ENCODE measurements at places on chromosomes 2 and 18. TPM values are rescaled to one million over a fixed set of nuclear protein-coding genes. Genes with fewer than 3 reads are reported as not detected.

DNA sequence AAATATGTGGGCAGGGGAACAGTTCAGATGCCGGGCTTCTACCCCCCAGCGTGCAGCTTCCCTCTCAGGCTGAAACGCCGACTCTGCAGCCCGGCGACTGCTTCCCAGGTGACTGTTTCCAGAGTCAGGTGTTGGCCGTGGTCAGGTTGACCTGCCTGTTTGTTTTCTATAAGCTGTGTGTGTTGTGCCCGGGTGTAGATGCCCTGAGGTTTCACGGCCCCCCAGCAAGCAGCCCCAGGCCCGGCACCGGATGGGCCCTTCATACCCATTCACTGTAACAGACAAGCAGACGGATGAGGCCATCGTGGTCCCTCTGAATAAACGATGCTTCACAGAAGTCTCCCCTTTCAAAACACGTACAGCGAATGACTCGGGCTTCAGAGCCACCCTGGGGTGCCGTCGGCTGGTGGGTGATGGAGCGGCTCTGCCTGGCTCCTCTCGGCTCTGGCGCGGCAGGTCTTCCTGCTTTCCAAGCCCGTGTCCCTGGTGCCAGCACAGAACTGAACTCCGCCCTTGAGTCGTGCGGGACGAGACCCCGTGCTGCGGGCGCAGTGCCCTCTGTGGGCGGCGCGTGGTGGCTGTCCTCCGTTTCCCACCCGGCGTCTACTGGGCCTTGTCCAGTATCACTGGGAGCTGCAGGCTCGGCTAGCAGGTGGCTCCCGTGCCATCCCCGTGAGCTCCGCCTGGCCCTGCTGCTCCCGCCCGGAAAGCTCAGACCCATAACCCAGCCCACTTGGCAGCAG, 15.0 kb upstream of the KCNG2 start:
- DNase-seq = no peak

- DNase-seq = peak; percentile 9
Observed at GRCh38 chr18:11320986-11321385, 171.6 kb upstream of the PIEZO2 start.

GRCh38 chr2:105403783-105404698, 5.2 kb upstream of the FHL2 start:
- peak; percentile 99 for DNase-seq

DNA sequence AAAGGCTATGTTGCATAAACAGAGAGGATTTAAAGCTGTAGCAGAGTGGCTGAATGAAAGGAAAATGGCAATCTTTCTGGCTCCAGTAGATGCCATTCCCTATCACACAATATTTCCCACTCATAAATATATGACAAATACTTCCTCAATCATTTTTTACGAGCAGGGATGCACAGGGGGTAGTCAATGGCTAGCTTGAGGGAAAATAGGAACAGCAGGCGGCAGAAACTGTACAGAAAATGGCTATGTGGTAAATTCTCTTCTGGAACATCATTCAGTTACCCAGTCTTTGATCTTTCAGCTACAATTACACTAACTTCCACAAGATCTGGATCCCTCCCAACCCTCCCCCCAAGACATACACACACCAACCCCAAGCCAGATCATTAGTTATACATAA, 127.2 kb downstream of the OLA1 start:
- DNase-seq = peak; percentile 7

- no peak for DNase-seq
Observed at GRCh38 chr18:53509886-53510285, 714.6 kb downstream of the MBD2 start.

GRCh38 chr2:43097644-43098408, 128.6 kb downstream of the ZFP36L2 start:
- DNase-seq = no peak

- no peak for DNase-seq
Observed at GRCh38 chr2:38533180-38533579, 69.5 kb downstream of the HNRNPLL start.

- DNase-seq = no peak
Observed at GRCh38 chr2:204551512-204551863, 6.2 kb downstream of the PARD3B start.

- peak; percentile 88 for DNase-seq
Observed at GRCh38 chr2:207635468-207636200, 10.4 kb upstream of the METTL21A start.

DNA sequence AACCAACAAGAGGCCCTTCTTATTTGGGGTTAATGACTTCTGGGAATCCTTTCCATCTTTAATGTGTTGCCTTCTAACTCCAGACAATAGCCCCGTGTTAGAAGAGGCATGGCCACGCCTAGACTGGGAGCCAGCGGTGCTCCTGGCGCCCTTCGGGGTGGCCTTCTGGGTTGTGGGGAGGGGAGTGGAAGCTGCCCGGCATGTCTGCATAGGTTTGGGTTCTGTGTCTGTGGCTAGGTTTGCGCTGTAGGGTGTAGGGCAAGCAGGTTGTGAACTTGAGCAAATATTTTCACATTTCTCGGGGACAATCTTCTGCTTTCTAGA, 40.4 kb downstream of the CELF4 start:
- DNase-seq = no peak

DNA sequence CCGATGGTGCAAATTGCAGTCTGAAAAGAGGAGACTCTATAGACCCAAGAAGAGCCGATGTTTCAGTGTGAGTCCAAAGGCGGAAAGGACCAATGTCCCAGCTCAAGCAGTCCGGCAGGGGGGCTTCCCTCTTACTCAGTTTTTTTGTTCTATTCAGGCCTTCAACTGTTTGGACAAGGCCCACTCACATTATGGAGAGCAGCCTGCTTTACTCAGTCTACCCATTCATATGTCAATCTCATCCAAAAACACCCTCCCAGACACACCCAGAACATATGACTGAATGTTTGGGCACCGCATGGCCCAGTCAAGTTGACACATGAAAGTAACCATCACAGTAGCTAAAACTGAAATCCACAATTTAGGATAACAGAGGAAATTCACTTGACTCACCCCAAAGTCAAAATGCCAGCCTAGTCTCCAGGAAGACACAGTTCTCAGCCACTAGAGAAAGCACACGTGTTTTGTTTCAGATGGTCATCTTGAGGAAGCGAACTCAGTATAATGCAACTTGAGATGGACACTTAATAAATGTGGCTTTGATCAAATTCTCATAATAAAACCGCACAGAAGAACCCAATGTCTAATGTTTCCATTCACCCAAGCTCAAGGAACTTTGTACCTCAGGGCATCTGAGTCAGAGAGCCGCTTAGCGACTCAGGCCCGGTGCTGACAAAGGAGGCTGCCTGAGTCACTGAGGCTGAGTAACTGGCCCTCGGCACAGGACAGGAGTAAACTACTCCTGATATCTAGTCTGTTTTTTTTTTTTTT, 2.4 kb downstream of the FHL2 start:
- peak; percentile 100 for DNase-seq

GRCh38 chr2:556485-556884, 120.7 kb downstream of the TMEM18 start:
- no peak for DNase-seq

- no peak for DNase-seq
Observed at GRCh38 chr2:148909114-148909513, 34.1 kb downstream of the KIF5C start.

DNA sequence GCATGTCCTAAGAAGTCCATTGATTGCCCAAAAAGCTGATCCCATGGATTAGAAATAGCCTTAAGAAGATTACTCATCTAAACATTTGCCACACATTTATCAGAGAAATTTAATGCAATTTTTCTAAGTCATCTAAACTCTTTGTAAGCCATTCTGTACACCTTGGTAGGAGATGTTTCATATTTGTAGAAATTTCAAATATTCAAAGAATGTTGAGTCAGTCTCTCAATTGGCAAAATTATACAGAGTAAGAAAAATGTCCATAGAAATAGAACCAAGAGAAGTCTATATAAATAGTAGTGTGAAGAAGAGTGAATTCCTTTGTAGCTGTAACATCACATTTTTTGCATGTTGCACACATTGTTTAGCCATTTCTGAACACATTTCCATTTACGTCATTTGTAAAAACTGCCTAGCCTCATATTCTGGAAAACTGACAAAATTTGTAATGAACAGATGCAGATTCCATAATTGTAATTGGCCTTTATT, 128.6 kb downstream of the MSTN start:
- peak; percentile 42 for DNase-seq

Gene GCG
- polyA plus RNA-seq = not detected

Gene ASAP2
- polyA plus RNA-seq = 56.4 TPM

Gene AQP4
- not detected for polyA plus RNA-seq

Gene ANKRD62
- not detected for polyA plus RNA-seq

Gene SLC38A11
- polyA plus RNA-seq = 0.08 TPM

Gene GLB1L
- 6.2 TPM for polyA plus RNA-seq

Gene C2orf80
- polyA plus RNA-seq = not detected

Gene CHRND
- polyA plus RNA-seq = not detected

Gene TNS1
- 0.46 TPM for polyA plus RNA-seq

Gene CTAGE1
- not detected for polyA plus RNA-seq

Gene HRH4
- polyA plus RNA-seq = not detected

Gene VSNL1
- polyA plus RNA-seq = 40.4 TPM

All from mammary epithelial cell (primary cell).